ENCODE measurements at places on chromosomes 6 and 20. TPM values are rescaled to one million over a fixed set of nuclear protein-coding genes. Genes with fewer than 3 reads are reported as not detected.

DNA sequence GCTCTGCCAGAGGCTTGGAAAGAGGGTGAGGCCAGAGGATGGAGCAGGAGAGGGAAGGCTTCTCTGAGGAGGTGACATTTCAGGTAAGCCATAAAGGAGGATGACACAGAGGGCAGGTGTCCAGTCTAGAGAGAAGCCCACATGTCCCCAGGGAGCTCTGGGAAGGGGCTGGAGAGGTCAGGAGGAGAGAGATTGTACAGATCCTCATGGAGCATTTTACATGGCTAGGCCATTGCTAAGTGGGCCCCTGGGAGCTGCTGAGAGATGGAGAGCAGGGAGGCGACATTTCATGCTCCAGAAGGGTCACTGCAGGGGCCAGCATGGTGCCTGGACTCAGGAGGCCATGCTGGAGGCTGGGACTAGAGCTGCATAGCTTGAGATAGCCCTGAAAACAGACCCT lies 124.5 kb downstream of the TOX2 start:
- DNase-seq: no peak

DNA sequence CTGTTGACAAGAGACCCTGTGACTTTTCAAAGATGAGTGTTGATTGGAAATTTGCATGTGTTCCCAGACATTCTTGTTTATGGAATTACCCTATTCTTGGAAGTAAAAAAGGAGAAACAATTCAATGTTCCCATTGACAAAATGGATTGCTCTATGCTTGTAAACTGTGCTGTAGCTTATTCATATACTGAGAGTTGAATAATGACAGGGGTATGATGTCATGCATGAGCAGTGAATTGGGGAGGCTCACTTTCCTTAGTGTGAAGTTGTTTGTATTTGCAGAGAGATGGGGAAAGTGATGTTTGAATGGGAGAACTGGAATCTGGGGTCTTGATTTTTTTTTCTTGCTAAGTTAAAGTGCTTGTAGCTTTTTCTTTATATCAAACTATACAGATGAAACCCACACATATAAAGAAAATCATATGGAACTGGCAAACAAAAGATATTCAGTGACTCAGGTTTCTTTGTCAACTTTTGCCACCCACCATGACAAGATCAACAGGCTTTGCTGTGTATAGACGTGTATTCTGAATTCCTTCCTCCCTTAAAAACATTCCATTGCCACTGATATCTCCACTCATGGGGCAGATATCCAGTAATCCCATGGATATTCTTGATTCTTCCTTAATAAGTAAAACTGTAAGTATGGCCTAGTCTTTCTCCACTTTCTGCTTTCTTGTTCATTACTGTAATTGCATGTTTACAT lies 97.8 kb upstream of the JAG1 start:
- DNase-seq: no peak

DNA sequence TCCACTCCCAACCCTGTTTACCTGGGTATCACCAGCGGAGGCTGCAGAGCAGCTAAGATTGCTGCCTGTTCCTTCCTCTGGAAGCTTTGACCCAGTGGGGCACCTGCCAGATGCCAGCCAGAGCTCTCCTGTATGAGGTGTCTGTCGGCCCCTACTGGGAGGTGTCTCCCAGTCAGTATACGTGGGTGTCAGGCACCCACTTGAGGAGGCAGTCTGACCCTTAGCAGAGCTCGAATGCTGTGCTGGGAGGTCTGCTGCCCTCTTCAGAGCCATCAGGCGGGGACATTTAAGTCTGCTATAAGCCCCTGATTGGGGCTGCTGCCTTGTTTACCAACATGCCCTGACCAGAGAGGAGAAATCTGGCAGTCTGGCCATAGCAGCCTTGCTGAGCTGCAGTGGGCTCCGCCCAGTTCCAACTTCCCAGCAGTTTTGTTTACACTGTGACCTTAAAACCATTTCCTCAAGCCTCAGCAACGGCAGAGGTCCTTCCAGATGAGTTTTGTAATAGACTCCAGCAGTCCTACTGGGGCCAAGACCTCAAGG lies 2.8 kb downstream of the RAET1E start:
- DNase-seq: no peak

Gene FUT9
- polyA plus RNA-seq: not detected

- DNase-seq: no peak
Observed at GRCh38 chr6:142707255-142707654, 237.7 kb downstream of the HIVEP2 start.

DNA sequence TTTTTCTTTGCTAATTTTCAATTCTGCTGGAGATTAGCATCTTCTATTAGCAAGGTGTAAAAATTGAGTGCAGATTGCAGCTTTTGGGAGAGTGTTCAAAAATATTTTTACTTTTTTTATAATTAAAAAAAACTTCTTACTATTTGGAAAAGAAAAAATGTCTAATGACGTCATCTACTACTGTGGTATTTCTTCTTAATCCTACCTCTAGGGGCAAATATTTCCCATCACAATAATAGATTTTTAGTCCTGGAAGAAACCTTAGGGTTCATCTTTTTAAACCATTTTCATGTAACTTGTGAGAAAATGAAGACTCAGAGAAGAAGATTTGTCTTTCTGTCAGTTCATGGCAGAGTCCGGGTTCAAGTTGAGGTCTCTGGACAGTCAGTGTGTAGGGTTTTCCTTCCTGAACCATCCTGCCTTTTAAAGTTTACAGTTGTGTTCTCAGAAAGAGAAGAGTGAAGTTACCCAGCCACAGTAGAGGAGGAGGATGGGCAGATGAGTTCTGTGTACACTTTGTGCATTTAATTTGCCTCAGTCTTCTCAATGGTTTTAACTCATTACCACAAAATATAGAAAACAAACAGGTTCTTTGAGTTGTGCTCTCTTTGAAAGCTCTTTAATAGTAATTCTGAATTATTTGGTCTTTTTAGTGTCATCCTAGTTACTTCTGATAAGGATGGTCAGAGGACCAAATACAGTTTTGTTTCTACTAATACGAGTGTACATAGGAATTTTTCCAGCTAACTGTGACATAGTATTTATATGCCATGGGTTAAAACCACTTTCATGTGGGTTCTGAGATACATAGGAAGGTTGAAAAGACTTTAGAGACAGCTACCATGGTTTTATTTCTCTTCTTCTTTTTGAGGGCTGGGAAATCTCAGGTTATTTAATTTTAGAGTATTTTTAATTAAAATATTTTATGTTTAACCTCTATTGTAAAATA lies 184.7 kb downstream of the CDKAL1 start:
- DNase-seq: no peak

Gene PRRT1
- polyA plus RNA-seq: 0.19 TPM

Gene HDDC2
- 14.0 TPM for polyA plus RNA-seq

Gene TNXB
- polyA plus RNA-seq: 3.0 TPM

DNA sequence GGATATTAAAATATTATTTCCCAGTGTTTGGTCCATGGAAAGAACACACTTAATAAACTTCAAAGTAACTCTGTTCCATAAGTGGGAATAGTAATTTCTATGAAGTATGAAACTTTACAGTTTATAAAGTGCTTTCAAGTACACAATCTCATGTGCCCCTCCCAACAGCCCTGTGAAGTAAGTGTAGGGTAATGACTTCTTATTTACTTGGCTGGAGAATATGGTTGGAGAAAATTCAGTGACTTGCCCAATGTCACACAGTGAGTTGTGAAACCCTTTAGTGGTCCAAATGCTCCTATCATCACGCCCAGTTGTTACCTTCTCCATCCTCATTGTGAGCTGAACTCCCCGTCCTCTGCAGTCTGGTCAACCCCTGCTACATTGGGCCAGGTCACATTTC lies 141.2 kb downstream of the PDE7B start:
- DNase-seq: no peak

DNA sequence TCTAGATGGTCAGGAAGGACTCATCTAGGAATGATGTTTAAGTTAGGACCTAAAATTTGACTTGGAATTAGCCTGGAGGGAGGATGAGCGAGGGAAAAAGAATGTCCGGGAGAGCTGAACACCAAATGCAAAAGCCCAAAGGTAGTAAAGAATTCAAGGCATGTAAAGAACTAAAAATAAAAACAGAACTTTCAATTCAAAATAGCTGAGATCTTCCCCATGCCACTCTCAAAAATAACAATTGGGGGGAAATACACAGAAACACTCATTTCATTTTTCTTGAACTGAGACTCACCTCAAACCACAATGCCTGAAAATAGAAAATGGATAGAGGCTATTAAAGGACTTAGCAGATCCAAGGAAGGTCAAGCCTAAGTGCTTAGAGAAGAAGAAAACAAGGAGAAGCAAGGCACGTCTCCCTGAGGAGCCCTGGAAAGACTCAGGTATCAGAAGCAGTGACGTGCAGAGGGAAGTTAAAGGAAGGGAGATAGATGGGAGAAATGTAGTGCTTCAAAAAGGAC lies 10.4 kb downstream of the PXT1 start:
- no peak for DNase-seq

DNA sequence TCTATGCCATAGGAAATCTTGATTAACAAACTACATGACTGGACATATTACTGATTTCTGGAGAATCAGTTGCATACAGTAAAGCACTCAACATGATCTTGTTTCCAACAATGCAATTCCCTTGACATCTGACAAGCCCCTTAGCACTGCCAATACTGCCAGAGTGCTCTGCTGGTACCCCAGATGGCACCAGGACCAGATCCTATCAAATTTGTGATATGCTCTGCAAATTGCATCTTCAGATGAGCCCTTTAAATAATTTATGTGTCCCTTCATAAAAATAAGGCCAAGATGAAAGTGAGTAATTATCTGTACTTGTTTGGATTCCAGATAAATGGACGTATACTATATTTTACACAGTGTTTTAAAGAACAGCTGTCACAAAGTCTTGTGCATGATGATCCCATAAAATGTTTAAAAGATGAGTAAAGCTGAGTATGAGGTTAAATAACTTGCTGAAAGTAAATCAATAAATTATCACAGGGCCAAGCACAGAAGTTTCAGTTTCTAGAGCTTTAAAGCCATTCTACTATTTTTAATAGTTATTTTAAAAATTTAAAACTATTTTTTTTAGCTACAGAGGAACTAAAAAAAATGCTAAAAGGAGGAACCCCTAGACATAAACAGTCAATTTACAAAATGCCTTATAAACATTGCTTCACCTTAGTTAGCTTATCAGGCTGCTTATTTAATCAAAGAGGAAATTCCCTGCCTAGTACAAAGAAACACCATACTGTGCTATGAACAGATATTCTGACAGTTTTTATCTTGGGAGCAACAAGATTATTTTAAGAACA lies 42.1 kb downstream of the NUDT3 start:
- no peak for DNase-seq

Gene PRDM13
- not detected for polyA plus RNA-seq

GRCh38 chr6:105793130-105793529 lies 293.0 kb upstream of the PRDM1 start:
- no peak for DNase-seq

DNA sequence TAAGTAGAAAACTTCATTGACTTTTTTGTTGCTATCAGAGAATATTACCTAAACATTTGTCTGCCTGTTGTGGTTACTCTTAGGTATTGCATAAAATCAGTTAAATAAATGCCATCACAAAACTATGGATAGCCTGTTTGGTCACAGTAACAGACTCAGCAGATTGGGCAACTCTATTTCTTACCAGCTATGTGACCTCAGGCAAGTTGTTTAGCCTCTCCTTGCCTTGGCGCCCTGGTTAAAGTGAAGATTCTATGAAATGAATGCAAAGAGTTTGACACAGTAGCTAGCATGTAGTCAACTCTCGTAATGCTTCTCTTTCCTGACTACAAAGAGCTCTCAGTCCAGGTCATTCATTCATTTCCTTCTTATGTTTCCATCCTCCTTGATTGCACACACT lies 82.5 kb upstream of the ID4 start:
- no peak for DNase-seq

GRCh38 chr6:89254569-89254968 lies 37.4 kb upstream of the GABRR1 start:
- no peak for DNase-seq

GRCh38 chr6:166308033-166308768 lies at the start of gene PRR18:
Gene PRR18 (minus strand): TSS chr6:166308392. CDS start chr6:166308142, 250 bp downstream.
- DNase-seq: no peak

DNA sequence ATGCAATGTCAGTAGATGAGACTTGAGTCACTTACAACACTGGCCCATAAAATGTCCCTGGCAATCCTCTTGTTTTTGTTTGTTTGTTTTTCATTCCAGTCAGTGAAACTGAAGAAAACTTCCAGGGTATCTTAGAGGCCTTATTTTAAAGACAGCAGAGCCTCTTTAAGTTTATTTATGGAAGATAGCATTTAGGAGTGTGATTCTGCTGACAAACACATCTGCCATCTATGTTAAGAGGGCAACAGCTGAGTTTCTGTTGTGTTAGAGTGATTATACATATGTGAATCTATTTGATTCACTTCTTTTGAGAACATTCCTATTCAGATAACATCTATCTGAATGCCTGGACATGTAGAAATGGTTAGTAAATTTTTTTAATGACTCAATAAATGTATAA lies 812.6 kb downstream of the TENT5A start:
- no peak for DNase-seq

- no peak for DNase-seq
Observed at GRCh38 chr20:199996-200395, 10.5 kb upstream of the DEFB128 start.

DNA sequence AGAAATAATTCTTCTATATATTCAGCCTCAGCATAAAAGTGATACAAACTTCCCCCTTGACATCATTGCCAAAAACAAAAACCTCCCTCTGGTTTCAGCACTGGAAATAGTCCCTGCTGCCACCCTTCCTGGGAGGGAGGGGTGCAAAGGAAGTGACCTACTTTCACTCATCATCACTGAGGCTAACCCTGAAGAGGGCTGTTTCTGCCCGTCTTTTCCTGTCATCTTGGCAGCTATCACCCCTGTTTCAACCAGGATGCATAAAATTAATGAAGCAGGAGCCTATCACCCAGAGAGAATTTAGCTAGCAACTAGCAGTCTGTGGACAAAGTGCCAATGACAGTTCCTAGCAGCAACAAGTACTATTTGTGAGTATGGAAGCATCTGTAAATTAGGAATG lies 397.8 kb downstream of the LAMA2 start:
- no peak for DNase-seq

DNA sequence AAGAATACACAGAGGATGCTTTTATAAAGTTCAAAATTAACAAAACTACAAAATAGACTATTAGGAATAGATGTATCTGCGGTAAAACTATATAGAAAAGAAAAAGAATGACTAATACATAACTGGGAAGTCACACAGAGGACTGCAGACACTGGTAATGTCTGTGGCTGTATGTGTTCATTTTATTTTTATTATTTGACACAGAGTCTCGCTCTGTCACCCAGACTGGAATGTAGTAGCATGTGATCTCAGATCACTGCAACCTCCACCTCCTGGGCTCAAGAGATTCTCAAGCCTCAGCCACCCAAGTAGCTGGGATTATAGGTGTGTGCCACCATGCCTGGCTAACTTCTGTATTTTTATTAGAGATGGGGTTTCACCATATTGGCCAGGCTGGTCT lies 38.9 kb downstream of the ESF1 start:
- no peak for DNase-seq

GRCh38 chr6:16437095-16437494 lies 198.7 kb downstream of the GMPR start:
- no peak for DNase-seq

All from liver (tissue), 10 donors.